ENCODE measurements at places on chromosomes 7 and 10. TPM values are rescaled to one million over a fixed set of nuclear protein-coding genes. Genes with fewer than 3 reads are reported as not detected.

HECW1 gene
- not detected for total RNA-seq

FXYD4 gene
- total RNA-seq: not detected

CAV2 gene
- 25.2 TPM for total RNA-seq

GLI3 gene
- 8.9 TPM for total RNA-seq

AGAP9 gene
- total RNA-seq: 2.3 TPM

OPN4 gene
- not detected for total RNA-seq

PDIA4 gene
- total RNA-seq: 222 TPM

ABCB1 gene
- not detected for total RNA-seq

GPR15LG gene
- total RNA-seq: not detected

GHRHR gene
- not detected for total RNA-seq

PUS7 gene
- total RNA-seq: 52.3 TPM

SPDYE5 gene
- total RNA-seq: not detected

CHCHD3 gene
- 192 TPM for total RNA-seq

A1CF gene
- total RNA-seq: not detected

GRK5 gene
- total RNA-seq: 4.7 TPM

OR6V1 gene
- not detected for total RNA-seq

MACC1 gene
- total RNA-seq: 0.08 TPM

HTR5A gene
- total RNA-seq: not detected

AKR1C8 gene
- 0.23 TPM for total RNA-seq

SAP25 gene
- total RNA-seq: 0.30 TPM

ITIH5 gene
- total RNA-seq: 0.66 TPM

PRLHR gene
- not detected for total RNA-seq

NRG3 gene
- total RNA-seq: not detected

TAS2R41 gene
- not detected for total RNA-seq
